ENCODE measurements at places on chromosomes 7 and 10.

- no peak for DNase-seq
These were observed 340.2 kb downstream of the LRMDA start for GRCh38 chr10:75771606-75772005.

- no peak for DNase-seq
These were observed 54.3 kb upstream of the SGCE start for GRCh38 chr7:94710256-94710655.

DNA sequence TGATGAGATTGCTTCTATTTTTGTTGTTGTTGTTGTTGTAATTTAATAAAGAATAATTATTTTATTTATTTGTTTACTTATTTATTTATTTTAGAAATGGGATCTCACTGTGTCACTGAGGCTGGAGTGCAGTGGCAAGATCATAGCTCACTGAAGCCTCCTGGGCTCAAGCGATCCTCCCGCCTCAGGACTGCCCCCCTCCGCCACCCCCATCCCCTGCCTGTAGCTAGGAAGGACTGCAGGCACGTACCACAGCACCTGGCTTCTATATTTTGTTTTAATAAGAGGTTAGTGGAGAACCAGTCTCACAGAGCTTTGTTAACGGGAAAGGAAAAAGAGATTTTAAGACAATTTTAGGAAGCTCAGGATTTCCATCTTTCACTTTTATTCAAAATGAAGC is 19.5 kb upstream of the SMC3 start:
- DNase-seq = no peak

- DNase-seq = no peak
These were observed 188.7 kb upstream of the MINDY3 start for GRCh38 chr10:16049050-16049449.

- DNase-seq = no peak
These were observed 4.6 kb upstream of the USP6NL start for GRCh38 chr10:11616021-11616420.
